ENCODE measurements at places on chromosomes 5 and 9. TPM values are rescaled to one million over a fixed set of nuclear protein-coding genes. Genes with fewer than 3 reads are reported as not detected.

ZNF454 gene
- 0.55 TPM for total RNA-seq

NUTM2G gene
- not detected for total RNA-seq

ANKRD31 gene
- total RNA-seq = not detected

FAM193B gene
- 73.6 TPM for total RNA-seq

LRRC19 gene
- not detected for total RNA-seq

PCDHA1 gene
- not detected for total RNA-seq

HK3 gene
- not detected for total RNA-seq

IL9 gene
- not detected for total RNA-seq

SOHLH1 gene
- not detected for total RNA-seq

CTXN3 gene
- not detected for total RNA-seq

TMEM174 gene
- total RNA-seq = not detected

KIAA1191 gene
- total RNA-seq = 116 TPM

FABP6 gene
- total RNA-seq = not detected

TLX3 gene
- total RNA-seq = not detected

SH3PXD2B gene
- 66.3 TPM for total RNA-seq

IFT74 gene
- total RNA-seq = 7.8 TPM

SLC36A2 gene
- not detected for total RNA-seq

MOB3B gene
- not detected for total RNA-seq

ZNF354B gene
- 17.6 TPM for total RNA-seq

LHX3 gene
- not detected for total RNA-seq

MLANA gene
- total RNA-seq = not detected

NUTM2F gene
- not detected for total RNA-seq

SYK gene
- total RNA-seq = not detected

MEGF10 gene
- 0.21 TPM for total RNA-seq

PCDHGB6 gene
- 4.8 TPM for total RNA-seq

HTR1A gene
- total RNA-seq = not detected

ZNF618 gene
- 60.6 TPM for total RNA-seq

EQTN gene
- not detected for total RNA-seq

GBGT1 gene
- 28.7 TPM for total RNA-seq

ARL14EPL gene
- 0.58 TPM for total RNA-seq

PCDHGA3 gene
- 1.2 TPM for total RNA-seq

PCYOX1L gene
- total RNA-seq = 23.3 TPM

MIGA2 gene
- total RNA-seq = 28.0 TPM

TNFSF15 gene
- 14.3 TPM for total RNA-seq

GTF3C5 gene
- 65.6 TPM for total RNA-seq

ORM2 gene
- not detected for total RNA-seq

ADAMTS12 gene
- 0.88 TPM for total RNA-seq

ZSWIM6 gene
- 25.7 TPM for total RNA-seq

LARP1 gene
- 227 TPM for total RNA-seq

DIRAS2 gene
- total RNA-seq = not detected

PCDHGA5 gene
- 0.78 TPM for total RNA-seq

FAM163B gene
- total RNA-seq = not detected

SPRY4 gene
- 49.5 TPM for total RNA-seq

GBA2 gene
- total RNA-seq = 158 TPM

RAPGEF1 gene
- total RNA-seq = 124 TPM

GCNT4 gene
- not detected for total RNA-seq

PKN3 gene
- 39.3 TPM for total RNA-seq

NOL8 gene
- 41.6 TPM for total RNA-seq

DEPDC1B gene
- total RNA-seq = 18.7 TPM

IL5 gene
- not detected for total RNA-seq

EFNA5 gene
- 22.6 TPM for total RNA-seq

ACOT12 gene
- not detected for total RNA-seq

SEPTIN8 gene
- total RNA-seq = 82.1 TPM

FRMD3 gene
- 6.1 TPM for total RNA-seq
